Pancreas (tissue), 10 donors: ENCODE measurements at places on chromosomes 16 and 17. TPM values are rescaled to one million over a fixed set of nuclear protein-coding genes. Genes with fewer than 3 reads are reported as not detected.

DNA sequence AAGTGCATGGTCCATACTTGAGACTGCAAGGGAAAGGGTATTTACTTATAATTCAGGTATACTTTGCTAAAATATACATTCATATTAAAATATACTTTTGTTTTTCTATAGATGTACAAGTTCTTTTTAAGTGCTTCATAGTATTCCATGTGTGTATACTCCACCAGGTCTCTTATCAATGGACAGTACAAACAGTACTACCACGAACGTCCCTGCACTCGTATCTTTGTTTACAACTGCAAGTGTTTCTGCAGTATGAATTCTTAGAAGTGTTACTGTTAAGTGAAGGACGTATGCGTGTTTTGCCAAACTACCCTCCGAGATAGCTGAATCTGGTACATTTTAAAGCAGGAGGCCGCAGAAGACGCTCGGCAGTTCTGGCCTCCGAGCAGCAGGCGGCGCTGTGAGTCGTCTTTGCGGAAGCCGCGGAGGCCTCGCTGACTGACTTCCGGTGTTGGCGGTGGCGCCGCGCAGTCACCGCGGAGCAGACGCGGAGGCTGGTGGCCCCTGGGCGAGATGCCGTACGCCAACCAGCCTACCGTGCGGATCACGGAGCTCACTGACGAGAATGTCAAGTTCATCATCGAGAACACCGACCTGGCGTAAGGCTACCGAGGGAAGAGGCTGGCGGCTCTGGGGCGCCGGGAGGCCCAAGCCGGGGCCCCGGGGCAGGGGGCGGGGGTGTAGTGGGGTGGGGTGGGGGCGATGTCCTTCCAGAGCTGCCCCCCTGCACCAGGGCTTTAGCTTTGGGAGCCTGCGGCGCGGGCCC is at the start of gene POLR2C:
TSS of gene POLR2C (plus strand) at position 471 of the 769 bp plus-strand sequence. CDS start at position 517, 46 bp downstream.
- DNase-seq: peak; percentile 94

DNA sequence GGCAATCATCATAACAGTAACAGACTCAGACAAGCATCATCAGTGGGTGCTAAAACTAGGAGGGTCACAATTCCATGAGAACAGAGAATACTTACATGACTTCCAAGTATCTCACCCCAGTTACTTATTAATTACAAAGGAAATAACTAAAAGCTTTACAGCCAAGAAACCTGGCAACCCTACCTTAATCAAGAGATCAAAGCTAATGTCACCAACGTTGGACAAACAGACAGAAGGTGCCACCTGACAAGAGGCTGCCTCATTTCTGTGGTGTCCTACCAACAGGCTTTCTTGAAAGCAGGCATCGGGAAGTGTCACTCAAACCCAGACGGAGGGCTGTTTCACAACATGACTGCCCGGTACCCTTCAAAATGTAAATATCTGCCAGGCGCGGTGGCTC is 84.6 kb downstream of the RMI2 start:
- peak; percentile 22 for DNase-seq

DNA sequence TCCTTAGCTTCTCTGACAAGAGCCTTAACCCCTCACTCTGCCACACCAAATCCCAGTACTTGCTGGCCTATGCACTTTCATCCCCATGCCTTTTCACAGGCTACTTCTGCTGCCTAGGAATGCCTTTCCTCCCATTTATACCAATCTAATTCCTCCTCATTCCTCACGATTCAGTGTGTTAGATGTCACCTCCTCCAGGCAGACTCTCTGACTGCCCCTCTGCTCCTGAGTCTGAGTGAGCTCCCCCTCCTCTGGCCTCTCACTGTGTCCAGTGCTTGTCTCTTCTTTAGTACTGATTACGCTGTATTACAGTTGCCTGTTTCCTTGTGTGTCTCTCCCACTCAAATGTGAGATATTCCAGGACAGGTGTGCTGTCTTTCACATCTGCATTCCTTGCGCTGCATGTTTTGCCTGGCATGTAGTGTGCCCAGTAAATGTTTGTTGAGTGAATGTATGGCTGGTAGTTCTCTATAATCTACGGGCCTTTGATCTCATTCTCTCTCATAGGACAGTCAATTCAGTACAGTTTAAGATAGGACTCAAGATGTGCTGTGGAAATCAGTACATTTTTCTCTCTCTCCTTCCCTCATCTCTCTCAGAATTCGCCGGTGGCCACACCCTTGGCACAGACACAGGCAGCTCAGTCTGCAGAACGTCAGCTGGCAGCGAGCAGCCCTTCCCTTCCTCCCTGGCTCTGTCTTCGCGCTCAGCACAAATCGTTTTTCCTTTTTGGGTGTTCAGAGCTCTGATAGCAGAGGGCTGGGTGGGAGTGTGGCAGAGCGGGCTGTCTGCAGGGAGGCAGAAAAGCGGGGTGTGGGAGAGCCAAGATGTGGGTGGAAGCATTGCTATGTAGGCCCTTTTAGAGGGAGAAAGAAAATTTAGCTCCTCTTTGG is 18.5 kb downstream of the ARL4D start:
- no peak for DNase-seq

Gene ZFHX3
- 10.5 TPM for total RNA-seq

Gene NME1
- total RNA-seq: 46.2 TPM

Gene C16orf96
- 0.37 TPM for total RNA-seq

Gene ANKRD11
- 43.9 TPM for total RNA-seq

Gene ATP6V0C
- total RNA-seq: 62.3 TPM

Gene ZNF469
- 0.35 TPM for total RNA-seq

Gene FBXO39
- total RNA-seq: not detected
